ENCODE measurements at places on chromosomes 5 and 9.

GRCh38 chr5:62640446-62640845, 61.8 kb downstream of the LRRC70 start:
- DNase-seq = no peak

DNA sequence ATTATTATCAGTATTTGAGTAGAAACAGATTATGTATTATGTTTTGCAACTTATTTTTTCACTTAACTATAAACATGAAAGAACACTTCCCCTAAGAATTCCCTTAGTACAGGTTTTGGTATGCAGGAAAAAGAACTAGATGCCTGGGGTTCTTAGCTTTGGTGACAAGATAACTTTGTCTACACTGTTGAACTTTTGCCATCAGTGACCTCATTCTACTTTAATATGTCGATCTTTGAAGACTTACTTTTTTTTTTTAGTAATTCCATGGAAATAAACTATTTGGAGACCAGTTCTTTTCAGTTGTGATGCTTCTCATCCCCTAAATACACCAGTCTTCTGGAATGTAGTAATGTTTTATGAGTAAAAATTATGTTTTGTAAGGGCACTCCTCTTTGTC, 34.3 kb downstream of the ZNF462 start:
- DNase-seq = peak; percentile 47

DNA sequence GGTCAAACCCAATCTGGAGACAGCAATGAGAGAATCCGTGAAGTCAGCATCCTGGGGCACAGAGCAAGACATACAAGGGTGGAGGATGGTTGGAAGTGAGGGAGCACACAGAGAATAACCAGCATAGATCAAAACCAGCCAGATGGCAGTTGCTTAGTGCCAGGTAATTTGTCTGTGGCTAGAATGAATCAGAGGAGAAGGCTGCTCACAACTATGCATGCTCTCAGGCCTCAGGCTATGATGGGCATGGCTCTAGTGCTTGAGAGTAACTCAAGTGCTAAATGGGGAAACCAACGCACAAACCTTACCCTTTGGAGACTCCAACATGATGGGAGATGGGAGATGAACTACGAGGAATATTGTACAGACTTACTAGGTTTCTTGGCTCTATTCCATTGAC, 160.8 kb downstream of the DMRT2 start:
- no peak for DNase-seq

- DNase-seq = peak; percentile 81
These were observed 1.4 kb upstream of the ENC1 start for GRCh38 chr5:74641735-74642542.

GRCh38 chr5:10896016-10896415, 135.0 kb upstream of the DAP start:
- no peak for DNase-seq

DNA sequence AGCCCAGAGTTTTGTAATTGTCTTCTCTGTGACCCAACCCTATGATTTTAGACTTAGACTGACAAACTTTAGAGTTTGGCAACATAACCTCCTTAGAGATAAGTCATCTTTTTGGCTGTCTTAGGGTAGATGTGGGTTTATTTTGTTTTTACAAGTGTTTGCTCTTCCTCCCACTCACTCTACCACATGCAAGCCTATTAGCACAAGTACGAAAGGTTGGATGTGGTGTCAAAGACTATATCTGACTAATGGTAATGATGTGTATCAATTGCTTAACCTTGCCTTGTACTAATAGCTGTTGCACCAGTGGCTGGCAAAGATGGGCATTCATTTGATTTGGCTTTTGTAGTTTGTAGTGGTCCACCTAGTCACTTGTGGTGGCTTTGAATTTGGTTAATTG, 46.5 kb downstream of the SLC25A46 start:
- no peak for DNase-seq

DNA sequence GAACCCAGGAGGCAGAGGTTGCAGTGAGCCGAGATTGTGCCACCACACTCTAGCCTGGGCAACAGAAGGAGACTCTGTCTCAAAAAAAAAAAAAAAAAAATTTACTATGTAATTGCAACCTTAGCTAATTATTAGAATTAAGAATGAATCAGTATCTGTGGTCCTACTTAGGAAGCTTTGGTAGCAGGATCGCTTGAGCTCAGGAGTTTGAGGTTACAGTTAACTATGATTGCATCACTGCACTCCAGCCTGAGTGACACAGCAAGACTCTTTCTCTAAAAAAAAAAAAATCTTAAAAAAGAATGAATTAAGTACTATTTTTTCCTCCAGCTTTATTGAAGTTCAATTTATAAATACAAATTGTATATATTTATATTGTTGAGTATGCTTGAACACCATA, 16.7 kb downstream of the NDUFAF2 start:
- no peak for DNase-seq

DNA sequence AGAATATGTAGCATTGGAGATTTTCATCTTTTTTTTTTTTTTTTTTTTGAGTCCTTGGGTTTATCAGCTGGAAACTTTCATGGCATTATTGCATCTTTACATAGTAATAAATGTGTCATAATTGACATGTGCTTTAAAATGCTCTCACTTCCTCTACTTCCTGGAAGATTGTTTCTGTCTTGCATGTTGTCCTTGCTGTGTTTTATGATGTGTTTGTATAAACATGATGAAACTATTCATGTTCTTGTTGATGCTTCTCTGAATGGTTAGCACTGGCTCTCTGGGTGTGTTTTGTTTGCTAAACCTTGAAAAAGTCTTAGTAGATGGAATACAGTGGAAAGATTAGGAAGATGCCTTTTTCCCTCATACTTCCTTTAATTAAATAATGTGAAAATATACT, 87.9 kb downstream of the IQGAP2 start:
- DNase-seq = no peak

DNA sequence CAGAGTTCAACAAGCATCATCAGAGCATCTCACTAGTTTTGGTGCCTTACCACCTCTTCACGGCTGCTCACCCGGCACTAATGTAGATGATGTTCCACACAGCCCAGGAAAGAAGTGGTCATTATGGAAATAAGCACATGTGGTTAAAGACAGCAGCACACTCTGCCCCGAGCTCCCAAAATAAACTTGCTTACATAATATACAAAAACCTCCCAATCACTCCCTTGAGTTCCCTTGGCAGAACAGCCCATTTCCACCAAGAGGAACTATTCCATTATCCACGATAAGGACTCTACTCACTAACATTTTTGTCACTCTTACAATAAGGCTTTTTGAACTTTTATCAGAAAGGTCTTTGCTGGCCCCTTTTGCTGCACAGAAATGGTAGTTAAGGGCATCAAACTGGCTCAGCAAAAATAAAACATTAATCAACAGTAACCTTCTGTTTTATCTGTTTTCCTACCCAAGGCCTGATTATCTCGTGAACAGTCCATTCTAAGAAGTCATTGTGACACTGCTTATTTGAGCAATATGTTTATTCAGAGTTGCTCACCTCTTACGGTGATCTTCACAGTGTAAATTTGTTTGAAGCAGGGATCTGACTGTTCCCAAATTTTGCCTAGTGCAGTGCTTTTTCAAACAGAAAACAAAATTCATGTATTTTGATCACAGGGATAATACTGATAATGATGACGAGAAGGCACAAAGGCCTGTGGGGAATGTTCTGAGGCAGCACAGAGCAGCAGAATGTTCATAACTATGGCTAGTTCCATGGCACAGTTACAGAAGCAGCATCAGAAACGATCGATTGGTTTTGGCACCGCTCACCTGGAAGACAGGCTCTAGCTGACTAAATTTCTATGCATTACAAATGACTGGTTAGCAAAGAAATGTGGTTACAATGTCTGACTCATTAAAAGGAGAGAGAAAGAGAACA, 399.8 kb upstream of the PIK3R1 start:
- no peak for DNase-seq

DNA sequence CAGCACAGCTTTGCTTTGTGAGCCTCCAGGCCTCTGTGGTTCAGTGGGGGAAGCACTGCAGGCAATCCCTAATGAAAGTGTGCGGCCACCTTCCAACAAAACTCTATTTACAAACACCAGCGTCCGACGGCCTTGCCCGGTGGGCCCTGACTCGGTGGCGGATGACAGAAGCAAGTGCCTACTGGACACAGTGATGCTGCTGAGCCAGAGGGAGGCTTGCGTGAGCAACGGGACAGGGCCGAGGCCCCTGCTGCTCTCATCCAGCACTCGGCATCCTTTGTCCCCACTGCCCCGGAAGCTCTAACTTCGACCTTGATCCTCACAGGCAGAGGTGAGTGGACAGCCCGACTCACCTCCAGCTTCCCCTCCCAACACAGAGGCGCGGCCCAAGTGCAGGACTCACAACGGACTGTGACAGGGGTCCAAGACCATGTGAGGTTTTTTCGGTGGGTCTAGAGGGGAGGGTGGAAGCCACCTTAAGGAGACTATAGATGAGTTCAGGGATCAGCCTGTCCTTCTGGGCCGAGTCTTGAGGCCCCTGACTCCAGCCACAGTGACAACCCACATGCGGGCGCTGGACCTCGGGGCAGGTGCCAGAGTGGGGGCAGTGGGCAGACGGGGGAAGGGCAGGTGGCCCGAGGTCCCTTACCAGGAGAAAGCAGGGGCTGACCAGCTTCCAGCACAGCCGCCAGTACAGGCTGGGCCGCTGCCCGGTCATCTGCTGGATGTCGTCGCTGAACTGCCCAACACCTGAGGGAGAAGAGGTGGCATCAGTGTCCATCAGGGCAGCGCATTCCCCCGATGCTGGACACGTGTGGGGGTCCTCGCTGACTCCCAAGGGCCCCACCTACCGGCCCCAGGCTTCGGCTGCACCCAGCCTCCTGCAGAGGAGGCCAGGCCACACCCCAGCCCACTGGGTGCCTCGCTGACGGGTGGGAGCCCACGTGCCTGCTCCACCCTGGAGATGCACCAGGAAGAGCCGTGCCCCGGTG, 39.4 kb downstream of the SLC6A3 start:
- no peak for DNase-seq

- no peak for DNase-seq
These were observed 290.6 kb downstream of the FER start for GRCh38 chr5:109038209-109038840.

DNA sequence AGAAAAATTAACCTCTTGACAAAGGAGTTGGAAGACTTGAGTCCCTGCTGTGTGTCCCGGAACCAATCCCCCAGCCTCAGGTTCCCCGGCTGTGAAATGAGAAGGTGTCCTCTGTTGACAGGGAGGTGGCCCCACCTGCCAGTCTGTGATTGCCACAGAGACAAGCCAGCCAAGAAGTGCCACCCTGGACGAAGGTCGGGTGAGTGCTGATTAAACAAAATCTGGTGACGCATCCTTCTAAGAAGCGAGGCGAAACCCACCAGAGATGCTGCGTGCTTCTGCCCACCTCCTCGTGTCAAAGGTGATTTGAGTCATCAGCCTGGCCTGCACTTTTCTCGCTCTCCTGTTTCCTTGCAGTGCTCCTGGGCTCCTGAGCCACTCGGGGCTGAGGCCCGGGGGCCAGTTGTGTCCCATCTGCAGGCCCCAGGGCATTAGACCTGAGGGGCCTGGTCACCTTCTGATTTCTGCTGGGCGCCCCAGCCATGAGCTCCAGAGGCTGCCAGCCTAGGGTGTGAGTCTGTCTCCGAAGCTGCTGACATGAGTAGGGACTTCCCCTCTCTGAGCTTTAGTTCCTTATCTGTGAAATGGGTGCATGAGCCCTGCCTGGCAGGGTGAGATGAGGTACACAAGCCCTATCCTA, 28.7 kb downstream of the NEK6 start:
- DNase-seq = no peak

DNA sequence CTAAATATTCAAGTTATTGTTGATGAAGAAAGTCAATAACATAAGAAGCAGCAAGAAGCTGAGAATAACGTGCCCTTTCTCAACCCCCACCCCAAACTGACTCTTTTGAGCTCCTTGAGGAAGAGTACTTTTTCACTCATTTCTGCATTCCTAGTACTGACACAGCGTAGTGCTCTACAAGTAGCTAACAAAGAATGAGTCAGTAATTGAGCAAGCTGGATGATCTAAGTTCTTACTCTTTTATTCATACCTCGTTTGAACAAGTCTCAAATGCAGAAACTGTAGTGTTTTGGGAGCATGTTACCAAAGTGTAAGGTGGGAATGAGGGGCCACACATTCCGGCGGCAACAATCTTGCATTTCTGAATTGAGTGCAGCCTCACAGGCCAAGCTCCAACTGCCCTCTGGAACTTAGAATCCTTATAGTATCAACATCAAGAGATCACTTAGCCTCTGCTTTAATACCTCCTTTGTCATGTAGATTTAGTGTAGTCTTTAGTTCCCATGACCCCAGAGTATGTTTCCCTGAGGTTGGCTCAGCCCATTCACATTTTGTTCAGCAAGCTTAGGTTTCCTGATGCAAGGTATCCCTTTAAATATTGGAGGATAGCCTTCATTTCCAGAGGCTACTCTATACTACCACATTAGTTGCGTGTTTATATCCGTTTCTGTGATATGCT, 152.0 kb downstream of the PRR16 start:
- DNase-seq = no peak

GRCh38 chr5:138716456-138716924, 36.7 kb upstream of the CTNNA1 start:
- no peak for DNase-seq

- DNase-seq = no peak
These were observed 11.6 kb upstream of the SLC6A7 start for GRCh38 chr5:150178262-150178661.

GRCh38 chr5:120624021-120624563, 160.0 kb downstream of the PRR16 start:
- no peak for DNase-seq

GRCh38 chr5:523441-524222, 617 bp downstream of the SLC9A3 start:
- no peak for DNase-seq

GRCh38 chr9:134468358-134468757, 142.1 kb downstream of the RXRA start:
- no peak for DNase-seq

GRCh38 chr5:135131801-135132680, 98.0 kb upstream of the PITX1 start:
- DNase-seq = no peak

GRCh38 chr9:3455094-3455493, 70.7 kb downstream of the RFX3 start:
- no peak for DNase-seq

DNA sequence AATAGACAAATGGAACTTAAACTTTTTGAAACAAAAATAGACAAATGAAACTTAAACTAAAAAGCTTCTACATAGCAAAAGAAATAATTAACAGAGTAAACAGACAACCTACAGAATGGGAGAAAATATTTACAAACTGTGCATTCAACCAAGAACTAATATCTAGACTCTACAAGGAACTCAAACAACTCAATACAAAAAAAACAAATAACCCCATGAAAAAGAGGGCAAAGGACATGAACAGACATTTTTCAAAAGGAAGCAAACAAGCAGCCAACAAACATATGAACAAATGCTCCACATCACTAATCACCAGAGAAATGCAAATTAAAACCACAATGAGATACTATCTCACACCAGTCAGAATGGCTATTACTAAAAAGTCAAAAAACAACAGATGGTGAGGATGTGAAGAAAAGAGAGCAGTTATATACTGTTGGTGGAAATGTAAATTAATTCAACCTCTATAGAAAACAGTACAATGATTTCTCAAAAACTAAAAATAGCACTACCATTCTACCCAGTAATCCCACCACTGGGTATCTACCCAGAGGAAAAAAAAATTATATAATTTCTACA, 170.8 kb upstream of the RGMB start:
- DNase-seq = no peak

- no peak for DNase-seq
These were observed 24.6 kb downstream of the LOX start for GRCh38 chr5:122053181-122054109.
